Skin of body (tissue), 3 donors: ENCODE measurements at places on chromosomes 7 and 10. TPM values are rescaled to one million over a fixed set of nuclear protein-coding genes. Genes with fewer than 3 reads are reported as not detected.

Gene FAM237B
- total RNA-seq, result not detected

Gene VSIR
- 15.8 TPM for total RNA-seq

Gene WDR86
- total RNA-seq, result 14.0 TPM

Gene SLC29A3
- 2.2 TPM for total RNA-seq
